ENCODE measurements at places on chromosomes 5 and 9.

DNA sequence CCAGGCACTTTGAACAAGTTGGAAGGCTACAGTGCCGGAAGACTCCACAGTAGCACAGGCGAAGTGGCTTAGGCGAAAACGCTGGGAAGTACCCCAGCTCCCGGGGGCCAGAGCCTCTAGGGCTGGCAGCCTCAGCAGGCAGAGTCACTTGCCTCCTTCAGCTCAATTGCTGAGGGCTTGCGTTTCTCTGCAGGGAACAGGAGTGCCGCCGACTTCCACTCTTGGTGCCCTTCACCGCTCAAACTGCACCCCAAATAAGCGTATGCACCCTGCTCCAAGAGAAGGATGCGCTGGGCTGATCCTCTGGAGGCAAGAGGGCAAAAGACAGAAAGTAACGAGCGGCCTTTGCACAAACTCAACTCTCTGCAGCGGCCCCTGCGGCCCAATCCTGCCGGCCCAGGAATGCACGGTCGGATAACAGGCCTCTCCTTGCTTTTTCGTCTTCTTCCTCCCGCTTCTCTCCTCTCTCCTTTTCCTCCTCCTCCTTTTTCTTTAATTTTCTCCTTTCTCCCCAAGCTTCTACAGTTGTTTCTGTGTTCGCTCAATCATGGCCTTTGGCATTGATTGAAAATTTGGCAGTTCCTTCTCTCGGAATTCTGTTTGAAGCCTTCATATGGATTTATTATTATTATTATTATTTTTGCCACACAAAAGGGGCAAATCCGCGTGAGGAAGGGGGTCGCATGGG, 1.1 kb upstream of the S1PR3 start:
- DNase-seq: no peak

DNA sequence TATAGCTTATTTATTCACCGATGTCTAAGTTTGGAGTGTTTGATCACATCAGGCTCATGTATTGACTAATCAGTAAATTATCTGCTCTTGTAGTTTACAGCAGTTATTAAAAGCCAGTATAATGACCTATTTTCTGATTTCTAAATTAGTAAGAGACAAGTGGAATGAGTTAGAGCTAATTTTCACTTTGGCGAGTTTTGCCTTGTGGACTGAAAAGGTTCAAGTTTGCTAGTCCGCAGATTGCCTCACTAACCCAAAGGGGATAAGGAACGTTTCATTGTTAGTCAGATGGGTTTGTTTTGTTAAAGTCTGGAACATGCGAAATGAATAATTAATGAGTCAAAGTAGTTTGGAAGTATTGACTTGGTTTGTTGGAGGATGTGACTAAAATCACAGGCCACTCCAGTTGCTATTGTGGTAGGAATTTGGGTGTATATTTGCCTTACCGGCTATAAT, 40.1 kb downstream of the SMARCA2 start:
- no peak for DNase-seq

GRCh38 chr5:176596689-176597416, 13.1 kb downstream of the GPRIN1 start:
- peak; percentile 70 for DNase-seq

- no peak for DNase-seq
Observed at GRCh38 chr9:105069696-105070095, 141.7 kb upstream of the ABCA1 start.

DNA sequence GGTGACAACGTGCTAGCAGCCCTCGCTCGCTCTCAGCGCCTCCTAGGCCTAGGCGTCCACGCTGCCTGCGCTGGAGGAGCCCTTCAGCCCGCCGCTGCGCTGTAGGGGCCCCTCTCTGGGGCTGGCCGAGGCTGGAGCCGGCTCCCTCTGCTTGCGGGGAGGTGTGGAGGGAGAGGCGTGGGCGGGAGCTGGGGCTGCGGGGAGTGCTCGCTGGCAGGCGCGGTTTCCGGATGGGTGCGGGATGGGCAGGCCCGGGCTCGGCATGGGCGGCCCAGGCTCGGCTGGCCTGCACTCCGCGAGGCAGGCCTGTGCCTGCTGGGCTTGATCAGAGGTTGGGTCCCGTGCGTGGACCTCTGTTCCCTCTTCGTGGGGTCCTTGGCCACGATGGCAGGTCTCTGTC, 472.6 kb downstream of the PRR16 start:
- DNase-seq: no peak

- no peak for DNase-seq
Observed at GRCh38 chr5:52339285-52339684, 448.4 kb upstream of the ITGA1 start.
